GM04504 (cell line): ENCODE measurements at places on chromosomes 16 and 17.

DNA sequence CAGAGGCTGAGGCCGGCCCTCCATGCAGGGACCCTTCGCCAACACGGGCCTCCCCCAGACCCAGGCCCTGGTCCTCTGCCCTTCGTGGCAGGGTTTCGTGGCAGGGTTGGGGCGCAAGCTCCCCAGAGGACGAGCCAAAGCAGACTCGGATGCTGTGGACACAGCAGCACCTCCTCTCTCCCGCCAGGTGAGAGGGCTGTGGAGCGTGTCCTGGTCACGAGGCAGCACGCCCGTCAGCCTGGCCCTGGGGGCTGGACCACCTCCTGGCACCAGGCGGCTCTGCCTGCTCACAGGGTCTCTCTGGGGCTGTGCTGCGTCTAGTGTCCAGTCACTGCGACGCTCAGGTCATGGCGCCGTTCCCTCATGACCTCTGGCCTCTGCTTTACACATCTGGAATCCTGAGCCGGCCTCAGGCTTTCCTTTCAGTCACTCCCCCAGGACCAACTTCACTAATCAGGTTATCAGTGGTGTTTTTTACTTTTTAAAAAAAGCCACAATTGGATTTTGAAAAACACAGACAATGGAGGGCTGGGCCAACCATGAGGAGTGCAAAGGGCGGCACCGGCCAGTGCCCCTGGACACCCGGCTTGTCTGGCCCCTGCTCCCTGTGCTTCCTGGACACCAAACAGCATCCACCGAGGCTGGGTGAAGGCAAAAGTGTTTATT, 5.4 kb downstream of the NDUFAF8 start:
- no peak for DNase-seq

- DNase-seq = no peak
Measured at GRCh38 chr17:74892013-74892841, 1.2 kb downstream of the FADS6 start.

GRCh38 chr17:50944902-50945720, 79.0 kb upstream of the TOB1 start:
- DNase-seq = no peak

DNA sequence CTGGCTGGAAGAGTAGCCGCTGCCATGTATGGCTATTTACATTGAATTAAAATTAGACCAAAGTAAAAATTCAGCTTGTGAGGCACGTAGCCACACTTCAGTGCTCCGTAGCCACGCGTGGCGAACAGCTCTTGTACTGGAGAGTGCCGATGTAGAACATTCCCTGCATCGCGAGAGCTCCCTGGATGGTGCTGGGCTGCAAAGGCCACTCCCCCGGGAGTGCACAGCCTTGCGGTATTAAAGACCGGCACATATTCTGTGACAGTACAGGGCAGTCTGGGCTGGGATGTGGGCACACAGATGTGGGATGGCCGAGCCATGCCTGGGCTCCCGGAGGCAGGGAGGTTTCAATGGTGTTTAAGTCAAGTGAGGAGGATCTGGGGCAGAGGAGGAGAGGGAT, 102.2 kb downstream of the CMIP start:
- no peak for DNase-seq

DNA sequence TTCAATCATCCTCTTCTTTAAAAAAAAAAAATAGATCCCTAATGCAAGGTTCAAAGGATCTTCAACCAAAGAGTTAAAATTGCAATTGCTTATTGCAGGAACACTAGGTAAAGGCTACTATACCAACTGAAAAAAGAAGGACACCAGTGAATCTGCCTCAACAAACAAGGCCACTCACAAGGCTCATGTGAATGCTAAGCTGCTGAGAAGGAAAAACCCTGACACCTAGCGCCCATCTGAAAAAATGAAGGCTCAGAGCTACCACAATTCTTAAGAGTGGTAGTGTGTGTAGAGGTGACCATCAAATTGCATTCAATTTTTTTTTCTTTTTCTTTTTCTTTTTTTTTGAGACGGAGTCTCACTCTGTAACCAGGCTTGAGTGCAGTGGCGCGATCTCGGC, 201.6 kb upstream of the C17orf78 start:
- no peak for DNase-seq

DNA sequence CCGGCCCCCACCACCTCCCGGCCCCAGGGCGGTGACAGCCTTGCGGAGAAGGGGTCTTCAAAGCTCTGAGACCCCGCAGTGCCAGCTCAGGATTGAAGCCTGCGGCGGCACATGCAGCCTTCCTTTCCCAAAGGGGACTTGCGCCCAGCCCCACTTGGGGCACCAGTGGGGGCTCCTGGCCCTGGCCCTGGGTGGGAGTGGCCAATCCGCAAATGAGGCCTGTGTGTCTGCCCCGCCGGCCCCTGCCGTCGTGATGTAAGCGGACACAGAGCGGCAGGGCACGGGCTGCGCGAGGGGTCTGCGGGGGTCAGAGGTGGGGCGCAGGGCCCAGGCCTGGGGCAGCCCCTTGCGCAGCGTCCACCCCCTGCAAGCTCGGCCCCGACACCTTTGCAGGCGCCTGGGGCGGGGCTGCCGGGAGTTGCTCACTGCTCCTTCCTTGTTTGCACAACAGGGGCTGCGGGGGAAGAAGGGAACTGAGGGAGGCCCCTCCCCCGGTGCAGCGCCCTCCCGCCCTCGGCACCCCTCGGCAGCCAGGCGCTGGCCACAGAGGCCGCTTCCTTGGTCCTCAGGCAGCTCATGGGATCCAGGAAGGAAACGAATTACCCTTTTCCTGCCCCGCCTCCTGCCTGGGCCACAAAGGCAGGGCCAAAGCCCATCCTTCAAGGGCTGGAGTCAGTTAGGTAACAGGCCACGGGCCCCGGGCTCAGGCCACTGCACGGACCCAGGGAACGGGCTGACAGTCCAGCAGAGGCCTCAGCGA, 2.9 kb downstream of the SLC16A3 start:
- DNase-seq = no peak

- DNase-seq = peak; percentile 17
Measured at GRCh38 chr16:57422026-57422944, 17.7 kb downstream of the CCL17 start.

DNA sequence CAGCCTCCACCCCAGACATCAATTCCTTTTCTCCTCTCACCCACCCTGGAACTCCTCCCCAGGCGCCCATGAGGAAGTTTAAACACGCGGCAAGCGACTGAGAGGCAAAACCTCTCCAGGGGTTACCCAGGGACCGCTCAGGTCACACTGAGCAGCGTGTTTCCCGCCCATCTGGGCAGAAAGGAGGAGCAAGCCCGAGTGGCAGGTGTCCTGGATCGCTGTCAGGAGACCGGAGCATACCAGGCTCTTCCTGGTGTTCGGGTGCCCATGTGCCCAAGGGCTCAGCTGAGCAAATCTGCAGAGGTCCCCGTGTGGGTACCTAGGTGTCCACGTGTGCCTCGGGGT, 491 bp downstream of the SLC25A19 start:
- DNase-seq = no peak

GRCh38 chr16:77536809-77537208, 102.0 kb upstream of the ADAMTS18 start:
- no peak for DNase-seq

- no peak for DNase-seq
Measured at GRCh38 chr17:45977976-45978626, 20.9 kb upstream of the STH start.

- no peak for DNase-seq
Measured at GRCh38 chr17:30922235-30923030, 688 bp downstream of the ADAP2 start.

DNA sequence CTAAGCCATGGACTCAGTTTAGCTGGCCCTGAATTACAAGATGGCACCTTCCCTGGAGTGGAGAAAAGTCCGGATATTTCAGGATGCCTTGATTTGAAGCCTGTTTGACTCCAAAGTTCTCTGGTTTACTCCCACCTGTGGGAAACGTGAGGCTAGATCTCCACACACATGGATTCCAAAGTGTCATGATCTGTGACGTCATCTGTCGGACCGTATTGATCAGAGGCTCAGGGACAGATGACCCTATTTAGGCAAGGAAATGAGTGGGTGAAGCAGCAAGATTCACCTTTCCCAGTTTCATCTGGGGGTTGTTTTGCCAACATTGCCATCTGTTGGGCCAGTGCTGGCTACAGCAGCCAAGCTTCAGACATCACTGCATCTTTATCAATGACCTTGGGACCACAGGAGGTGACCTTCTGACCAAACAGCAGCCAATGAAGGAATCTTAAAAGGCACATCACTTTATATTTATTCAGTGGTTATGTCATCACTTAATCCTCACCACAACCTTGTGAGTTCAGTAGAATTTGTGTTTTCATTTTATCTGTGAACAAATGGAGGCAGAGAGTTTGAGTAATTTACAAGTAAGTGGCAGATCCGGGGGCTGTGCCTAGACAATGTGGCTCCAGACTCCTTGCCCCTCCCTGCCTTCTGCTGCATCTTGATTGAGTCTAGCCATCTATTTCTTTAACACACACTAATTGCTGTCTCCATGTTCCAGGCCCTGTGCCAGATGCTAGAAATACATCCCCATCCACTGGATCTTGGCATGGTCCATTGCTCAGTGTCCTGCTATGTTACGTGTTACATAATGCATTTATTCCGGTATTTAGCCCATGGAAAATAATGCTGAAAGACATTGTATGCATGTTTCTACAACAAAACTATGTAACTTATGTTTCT, 1.5 kb upstream of the CDH13 start:
- DNase-seq = no peak

DNA sequence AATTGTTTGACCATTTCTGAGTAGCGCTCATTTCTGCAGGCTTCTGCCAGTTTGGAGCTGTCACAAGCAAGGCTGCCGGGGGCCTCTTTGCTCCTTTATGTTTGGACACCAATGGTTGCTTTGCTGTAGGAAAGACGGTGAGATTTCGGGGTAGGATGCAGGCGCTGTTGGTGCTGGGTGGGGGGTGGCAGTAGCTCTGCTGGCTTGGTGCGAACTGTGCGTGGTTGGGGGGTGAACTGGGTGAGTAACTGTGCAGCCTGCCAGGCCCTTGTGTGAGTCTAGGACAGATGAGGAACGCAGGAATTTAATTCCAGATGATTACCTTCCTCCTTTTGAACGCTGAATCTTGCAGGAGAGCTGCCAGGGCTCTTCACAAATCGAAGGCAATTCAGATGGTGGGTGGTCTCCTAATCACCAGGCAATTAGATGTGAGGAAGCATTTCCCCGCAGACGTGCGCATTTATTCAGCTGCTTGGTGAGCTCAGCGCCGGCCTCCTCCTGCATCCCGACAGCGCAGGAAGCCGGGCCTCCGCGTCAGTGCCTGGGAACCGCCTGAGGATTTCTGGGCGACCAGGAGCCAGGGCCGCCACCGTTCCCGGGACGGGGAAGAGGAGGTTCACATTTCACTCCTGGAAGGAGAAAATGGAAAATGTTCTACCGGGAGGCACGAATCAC, 154.4 kb downstream of the FOXL1 start:
- DNase-seq = no peak

GRCh38 chr17:33284022-33284421, 9.1 kb downstream of the ASIC2 start:
- DNase-seq = peak; percentile 54

- DNase-seq = no peak
Measured at GRCh38 chr16:67979955-67980678, at the start of gene DPEP3. Gene DPEP3 (minus strand): TSS chr16:67980499. CDS start chr16:67980380, 119 bp downstream.

GRCh38 chr17:59001158-59001814, 105.4 kb downstream of the TRIM37 start:
- no peak for DNase-seq

DNA sequence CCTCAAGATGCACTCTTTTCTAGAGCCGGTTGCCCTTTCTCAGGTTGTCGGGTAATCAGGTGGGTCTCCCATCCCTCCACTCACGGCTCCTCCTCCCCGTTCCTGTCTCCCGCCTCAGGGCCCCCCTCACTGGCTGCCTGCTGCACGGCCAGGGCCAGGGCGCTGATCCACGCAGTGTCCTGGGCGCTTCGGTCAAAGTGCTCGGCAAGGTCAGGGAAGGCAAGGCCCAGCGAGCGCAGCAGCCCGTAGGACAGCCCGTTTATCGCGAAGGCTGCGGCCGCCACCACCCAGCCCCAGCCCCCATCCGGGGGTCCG, 753 bp downstream of the SLC16A11 start:
- DNase-seq = no peak

- DNase-seq = no peak
Measured at GRCh38 chr17:82314012-82314726, 3.2 kb downstream of the CD7 start.

DNA sequence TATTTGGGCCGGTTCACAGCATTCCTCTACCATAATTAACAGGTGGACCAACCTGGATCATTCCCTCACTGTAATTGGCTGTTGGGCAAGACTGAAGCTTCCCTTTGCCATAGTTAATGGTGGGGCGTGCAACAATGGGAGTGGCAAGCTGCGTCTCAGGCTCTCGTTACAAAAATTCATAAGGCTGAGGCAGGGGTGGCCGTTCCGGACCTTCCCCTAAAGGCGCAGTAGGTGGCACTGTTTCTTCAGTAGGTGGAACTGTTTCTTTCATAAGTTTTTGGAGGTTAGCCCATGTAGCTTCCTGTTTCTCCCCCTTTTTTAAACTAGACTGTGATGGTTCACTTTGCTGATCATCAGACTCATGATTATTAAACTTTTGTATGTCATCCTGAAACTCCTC, 17.0 kb upstream of the TMC5 start:
- DNase-seq = no peak

DNA sequence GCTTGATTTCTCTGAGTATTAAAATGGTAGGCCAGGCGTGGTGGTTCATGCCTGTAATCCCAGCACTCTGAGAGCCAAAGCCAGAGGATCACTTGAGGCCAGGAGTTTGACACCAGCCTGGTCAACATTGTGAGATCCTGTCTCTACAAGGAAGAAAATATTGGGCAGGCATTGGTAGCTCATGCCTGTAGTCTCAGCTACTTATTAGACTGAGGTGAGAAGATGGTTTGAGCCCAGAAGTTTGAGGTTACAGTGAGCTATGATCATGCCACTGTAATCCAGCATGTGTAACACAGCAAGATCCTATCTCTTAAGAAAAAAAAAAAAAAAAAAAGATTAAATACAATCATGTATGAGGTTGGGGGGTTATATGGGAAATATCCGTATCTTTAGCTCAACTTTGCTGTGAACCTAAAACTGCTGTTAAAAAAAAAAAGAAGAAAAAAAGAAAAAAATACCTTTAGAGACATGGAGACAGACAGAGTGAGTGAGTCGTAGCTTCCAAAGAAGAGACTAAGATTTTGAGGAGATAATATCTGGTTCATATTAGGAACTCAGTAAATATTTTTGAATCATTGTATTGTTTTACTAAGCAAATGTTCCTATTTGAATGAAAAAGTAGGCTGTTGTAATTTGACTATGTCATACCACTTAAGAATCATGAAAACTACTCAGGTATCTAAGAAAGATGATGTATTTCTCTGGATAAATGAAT, 325.7 kb upstream of the TBX2 start:
- DNase-seq = no peak

- DNase-seq = no peak
Measured at GRCh38 chr16:89400740-89401139, 89.6 kb downstream of the ANKRD11 start.
